Cardiac septum (tissue), 1 donor: ENCODE measurements at places on chromosomes 7 and 10. TPM values are rescaled to one million over a fixed set of nuclear protein-coding genes. Genes with fewer than 3 reads are reported as not detected.

GRCh38 chr7:65923316-65923715, 50.4 kb downstream of the VKORC1L1 start:
- DNase-seq, result no peak

- no peak for DNase-seq
Measured at GRCh38 chr10:101035314-101035713, 4.3 kb downstream of the SFXN3 start.

GRCh38 chr10:109966961-109967738, 40.6 kb upstream of the ADD3 start:
- DNase-seq, result no peak

DNA sequence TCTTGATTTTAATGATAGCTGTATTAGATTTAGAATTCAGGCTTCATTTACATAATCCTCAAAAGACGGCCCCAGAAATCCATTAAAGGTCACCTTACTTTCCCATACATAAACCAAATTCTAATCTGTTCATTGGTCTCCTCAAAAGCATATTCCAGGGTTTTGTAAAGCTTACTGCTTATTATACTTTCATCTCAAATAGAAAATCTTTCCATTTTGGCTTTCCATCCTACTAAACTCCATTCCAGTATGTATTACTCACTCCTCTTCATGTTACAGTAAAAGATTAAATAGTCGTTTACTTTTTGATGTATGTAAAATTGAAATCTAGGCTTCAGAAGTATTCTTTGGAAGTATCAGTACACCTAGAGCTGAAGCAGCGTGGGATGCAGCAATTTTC, 143.5 kb upstream of the LRRN3 start:
- DNase-seq, result no peak

GRCh38 chr7:142804728-142805207, 34.0 kb downstream of the PRSS2 start:
- no peak for DNase-seq

GRCh38 chr10:37490266-37490665, 364.9 kb downstream of the ANKRD30A start:
- DNase-seq, result no peak

DNA sequence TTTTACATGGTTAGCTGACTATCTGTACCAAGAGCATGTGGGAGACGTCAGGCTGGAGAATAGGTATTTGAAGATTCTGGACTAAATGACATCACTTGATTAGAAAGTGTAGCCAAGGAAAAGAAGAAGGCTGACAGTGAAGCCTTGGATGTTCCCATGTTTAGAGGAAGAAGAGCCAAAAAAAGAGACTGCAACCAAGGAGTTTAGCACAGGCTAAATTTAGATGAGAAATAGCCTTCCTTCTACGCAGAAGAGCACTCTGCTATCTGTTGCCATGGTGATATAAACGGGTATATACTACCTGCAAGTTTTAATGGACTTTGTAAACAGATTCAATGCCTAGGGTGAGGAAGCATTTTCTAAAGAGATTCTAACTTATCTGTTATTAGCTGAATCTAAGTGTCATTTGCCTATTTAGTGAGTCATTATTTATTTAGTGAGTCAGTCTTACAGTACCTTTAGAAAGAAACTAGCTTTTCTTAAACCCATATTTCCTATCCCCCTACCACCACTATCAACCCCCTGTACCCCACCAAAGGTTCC, 69.8 kb downstream of the CDK6 start:
- DNase-seq, result no peak

DNA sequence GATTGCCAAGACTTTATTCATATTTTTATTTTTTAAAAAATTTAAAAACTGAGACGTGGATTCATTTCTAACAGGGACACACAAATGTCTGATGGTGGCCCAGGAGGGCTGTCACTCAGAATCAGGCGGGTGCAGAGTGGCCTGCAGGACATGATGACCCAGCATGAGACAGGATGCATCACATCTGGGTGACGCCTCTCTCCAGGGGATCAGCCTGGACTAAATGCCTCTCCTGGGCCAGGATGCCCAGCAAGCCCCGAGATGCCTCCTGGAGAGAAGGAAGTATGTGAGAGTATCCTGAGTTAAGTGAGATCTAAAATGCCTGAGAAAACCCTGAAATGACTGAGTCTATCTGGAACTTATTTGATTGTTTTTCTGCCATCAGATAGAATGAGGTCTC, 16.9 kb upstream of the MTURN start:
- no peak for DNase-seq

DNA sequence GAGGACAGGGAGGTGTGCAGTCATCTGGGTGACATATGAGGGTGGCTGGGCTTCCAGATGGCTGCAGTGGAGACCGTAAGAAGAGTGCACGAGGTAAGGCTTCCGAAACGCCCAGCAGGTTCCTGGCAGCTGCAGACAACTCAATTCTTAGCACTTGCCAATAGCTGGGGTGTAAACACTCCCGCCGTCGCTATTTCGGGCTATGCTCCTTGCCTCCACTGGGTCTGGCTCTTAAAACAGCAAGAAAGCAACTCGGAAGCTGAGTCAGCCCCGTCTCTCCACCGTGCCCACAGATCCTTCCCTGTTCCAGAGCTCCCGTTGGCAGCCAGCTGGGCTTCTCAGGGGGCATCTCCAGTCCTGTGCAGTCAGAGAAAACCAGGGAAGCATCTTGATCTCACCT, 6.1 kb upstream of the PDGFA start:
- DNase-seq, result no peak

GRCh38 chr10:125392154-125392553, 231.8 kb upstream of the CTBP2 start:
- DNase-seq, result no peak

DNA sequence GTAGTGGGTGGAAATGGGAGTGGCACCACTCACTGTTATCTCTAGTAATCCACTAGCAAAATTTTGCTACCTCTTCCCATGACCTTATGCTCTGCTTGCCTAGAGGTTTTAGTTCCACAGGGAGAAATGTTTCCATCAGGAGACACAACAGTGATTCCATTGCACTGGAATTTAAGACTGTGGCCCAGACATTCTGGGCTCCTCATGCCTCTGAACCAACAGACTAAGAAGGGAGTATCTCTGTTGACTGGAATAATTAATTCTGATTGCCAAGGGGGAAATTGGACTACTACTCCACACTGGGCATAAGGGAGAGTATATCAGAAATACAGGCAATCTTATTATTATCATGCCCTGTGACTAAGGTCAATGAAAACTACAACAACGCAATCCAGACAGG, 16.2 kb upstream of the BRAF start:
- DNase-seq, result no peak

GRCh38 chr7:25727876-25728275, 424.1 kb upstream of the NFE2L3 start:
- no peak for DNase-seq

- no peak for DNase-seq
Measured at GRCh38 chr7:94957061-94957460, 49.7 kb downstream of the PPP1R9A start.

DNA sequence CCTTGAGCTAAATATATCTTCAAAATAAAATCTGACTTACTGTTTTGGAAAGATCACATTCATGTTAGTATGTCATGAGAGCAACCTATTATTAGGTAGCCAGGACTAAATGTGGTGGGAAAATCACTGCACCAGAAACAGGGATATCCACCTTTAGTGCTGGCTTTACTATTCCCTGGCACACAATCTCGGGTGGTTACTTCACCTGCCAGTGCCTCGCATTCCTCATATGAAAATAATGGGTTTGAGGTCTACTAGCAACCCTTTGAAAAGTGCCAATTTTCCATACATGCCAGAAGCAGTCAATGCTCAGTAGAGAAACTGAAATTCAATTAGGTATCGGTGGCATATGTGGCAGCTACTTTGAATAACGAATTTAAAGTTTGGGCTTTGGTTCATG, 36.8 kb downstream of the PTN start:
- DNase-seq, result no peak

DNA sequence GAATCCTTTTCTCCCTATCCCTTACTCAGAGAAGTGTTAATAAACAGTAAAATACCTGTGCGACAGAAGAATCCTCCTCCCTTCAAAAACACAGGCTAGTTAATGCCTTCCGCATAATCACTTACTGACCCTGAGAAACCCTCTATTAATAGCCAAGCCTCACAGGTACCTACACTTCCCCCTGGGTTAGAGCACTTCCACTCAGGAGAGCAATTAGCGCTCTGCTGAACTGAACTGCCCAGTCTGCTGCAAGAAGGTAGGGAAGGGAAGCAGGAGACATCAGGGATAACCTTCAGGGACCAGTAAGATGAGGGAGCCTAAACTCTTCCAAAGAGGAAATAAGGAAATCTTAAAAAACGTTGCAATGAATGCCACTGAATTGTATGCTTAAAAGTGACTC, 39.6 kb downstream of the KIAA1549 start:
- no peak for DNase-seq

DNA sequence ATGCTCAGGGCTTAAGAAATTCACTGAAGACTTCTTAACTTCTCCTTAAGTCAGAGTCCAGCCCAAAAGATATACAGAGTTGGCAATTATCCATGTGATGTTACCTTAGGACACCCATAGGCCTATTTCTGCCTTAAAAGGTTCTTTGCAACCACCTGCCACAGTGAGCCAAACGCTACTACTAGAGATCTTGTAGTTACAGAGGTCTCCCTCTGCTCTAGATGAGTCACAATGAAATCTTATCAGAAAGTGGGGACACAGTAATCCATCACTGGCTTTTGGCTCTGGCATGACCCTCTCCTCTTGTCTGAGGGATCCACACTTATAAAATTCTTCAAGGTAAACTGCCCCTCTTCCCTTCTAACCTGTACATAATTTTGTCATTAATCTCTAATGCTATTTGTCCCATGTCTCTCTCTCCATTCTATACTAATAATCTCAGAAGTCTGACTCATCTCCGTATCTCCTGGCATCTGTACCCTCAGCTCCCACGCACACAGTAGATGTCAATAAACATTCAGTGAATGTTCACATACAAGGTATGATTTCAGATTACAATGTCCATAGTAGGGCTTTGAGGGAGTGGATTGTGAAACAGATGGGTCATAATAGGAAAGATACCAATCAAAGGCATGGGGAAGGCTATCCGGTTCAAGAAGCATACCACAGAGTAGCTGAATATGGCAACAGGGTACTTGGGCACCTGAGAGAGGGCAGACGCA, 112.1 kb downstream of the SGMS1 start:
- no peak for DNase-seq

DNA sequence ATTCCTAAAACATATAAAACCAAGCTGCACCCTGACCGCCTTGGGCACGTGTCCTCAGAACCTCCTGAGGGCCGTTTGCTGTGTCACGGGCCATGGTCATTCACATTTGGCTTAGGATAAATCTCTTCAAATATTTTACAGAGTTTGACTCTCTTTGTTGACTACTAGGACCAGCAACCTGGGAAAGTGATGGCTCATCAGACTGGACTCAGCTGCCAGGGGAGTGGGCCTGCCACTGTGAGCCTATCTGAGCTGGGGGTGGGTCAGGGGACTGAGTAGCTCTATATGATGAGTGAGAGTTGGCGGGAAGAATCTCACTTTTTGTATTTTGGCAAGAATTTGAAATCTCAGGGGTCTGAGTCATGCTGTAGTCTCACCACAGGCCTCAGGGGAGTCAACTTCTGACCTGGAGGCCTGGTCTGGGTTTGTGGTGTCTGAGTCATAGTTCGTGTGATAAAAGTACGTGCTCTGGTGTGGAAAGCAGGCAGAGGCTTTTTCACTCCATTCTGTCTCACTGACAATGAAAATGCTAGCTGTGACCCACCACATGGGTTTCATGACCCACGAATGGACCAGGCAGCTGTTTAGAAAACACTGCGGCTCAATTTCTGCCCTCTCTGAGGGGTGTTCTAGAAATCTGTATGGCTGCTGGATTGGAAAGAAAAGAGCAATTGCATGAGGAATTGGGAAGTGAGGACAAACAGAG, 4.2 kb upstream of the UPP1 start:
- DNase-seq, result no peak

DNA sequence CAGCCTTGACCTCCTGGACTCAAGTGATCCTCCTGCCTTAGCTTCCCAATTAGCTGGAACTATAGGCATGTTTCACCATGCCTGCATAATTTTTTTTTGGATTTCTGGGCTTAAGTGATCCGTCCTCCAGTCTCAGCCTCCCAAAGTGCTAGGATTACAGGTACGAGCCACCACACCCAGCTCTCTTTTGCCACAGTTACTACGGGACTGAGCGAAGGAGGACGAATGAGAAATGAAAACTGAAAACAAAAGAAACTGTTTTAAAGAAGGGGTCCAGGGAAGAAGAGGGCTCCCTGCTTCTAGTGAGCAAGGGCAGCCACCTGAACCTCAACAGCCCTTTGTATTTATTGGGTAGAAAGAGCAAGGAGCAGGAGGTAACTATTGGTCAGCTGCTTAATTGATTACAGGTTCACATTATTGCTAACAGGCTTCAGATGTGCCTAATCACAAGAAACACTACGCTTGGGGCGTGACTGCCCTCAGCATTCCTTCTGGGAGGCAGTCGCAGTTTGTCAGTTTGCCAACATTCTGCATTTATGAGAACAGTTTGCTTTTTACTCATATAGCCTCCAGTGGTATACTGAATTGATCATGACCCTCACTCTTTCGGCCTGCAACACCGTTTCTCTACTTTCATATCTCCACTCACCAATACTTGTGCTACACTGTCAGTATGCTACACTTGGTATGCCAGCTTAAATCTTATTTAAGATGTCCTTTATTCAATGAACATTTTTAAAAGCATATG, 676.8 kb downstream of the DNAJB9 start:
- DNase-seq, result no peak

DNA sequence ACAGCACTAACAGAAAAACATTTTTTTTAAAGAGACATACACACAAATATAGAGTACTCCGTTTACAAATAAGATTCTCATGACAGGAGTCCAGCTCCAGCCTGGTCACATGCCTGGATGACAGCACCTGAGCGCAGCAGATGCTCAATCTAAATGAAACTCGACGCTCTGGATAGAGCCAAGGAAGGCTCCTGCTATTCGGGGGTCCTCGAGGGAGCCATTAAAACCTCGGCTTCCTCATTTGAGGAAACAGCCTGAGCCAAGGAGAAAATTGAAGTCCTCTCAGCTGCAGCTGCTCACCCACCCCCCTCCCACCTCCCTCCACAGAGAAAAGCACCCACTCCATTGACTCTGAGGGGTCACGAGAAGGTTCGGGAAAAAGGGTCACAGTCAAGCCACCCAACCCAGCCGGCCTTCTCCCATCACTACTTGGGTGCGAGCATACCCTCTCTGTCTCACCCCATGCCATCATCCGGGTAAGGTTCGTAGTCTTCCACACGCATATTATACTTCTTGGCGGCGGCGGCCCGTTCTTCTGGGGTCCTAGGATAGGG, 673 bp downstream of the NDUFB8 start:
- DNase-seq, result no peak

GRCh38 chr7:120156476-120156875, 116.5 kb upstream of the KCND2 start:
- no peak for DNase-seq

DNA sequence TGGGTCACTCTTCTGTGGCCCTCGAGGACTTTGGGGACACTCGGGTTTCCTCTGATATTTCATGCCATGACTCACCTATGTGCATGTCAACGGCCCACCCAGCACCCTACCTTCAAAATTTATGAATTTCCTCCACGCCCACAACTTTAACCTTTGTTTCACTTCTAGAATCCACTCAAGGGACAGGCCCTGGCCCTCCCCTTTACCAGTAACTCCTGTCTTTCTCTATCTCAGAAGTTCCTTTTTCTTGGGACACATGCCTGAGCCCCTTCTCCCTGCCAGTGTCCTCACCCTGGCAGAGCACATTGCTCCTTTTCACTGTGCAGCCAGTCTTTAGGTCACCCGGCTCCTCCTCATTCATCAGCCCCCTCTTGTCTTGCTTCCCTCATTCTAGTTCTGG, 282.5 kb upstream of the KLF6 start:
- no peak for DNase-seq

ANK3 gene
- 173 TPM for total RNA-seq

CISD1 gene
- total RNA-seq, result 149 TPM

POM121 gene
- total RNA-seq, result 21.1 TPM

CALHM3 gene
- total RNA-seq, result not detected

ERVW-1 gene
- not detected for total RNA-seq

METTL27 gene
- total RNA-seq, result 0.35 TPM
